ENCODE measurements at places on chromosomes 6 and 20.

DNA sequence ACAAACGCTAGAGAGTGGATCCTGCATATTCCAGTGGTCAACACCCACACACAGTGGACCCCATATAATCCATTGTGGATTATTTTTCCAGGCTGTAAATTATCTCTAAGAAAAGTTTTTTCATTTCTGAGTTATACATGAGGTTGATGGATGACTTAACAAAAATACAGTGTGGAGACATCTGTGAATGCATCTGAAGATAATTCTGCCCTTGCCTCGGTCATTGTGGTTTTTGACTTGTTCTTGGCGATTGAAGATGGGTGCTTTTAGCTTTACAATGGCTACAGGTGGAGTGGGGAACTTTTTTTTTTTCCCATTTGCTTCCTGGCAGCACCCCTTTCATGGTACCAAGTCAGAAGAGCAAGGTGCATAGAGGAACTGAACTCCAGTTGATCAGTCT, 242.7 kb downstream of the MYLK4 start:
- no peak for DNase-seq

DNA sequence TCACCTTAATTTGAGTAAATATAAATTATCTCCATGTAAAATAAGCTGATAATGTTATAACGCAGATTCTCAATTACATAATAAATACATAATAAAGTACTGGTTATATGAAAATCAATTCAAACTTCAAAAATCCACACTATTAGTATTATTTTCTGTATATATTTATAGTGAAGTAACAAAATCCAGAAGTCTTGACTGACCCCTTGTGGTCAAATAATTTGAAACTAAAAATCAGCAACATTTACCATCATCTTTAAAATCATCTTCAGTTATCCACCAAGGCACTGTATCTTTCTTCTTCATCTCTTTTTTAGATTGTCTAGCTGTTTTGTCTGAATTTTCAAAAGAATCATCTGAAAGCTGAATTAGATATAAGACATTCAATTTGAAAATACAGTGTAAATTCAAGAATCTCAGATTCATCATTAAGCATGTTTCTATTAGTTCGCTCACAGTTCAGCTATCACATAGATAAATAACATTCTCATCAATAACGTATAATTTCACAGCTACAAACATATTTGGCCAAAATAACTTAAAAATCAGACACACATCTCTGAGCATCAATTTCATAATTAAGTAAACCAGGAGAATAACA, 6.5 kb downstream of the CEP162 start:
- DNase-seq, result no peak

GRCh38 chr6:122268394-122268793, 131.1 kb upstream of the HSF2 start:
- DNase-seq, result no peak

DNA sequence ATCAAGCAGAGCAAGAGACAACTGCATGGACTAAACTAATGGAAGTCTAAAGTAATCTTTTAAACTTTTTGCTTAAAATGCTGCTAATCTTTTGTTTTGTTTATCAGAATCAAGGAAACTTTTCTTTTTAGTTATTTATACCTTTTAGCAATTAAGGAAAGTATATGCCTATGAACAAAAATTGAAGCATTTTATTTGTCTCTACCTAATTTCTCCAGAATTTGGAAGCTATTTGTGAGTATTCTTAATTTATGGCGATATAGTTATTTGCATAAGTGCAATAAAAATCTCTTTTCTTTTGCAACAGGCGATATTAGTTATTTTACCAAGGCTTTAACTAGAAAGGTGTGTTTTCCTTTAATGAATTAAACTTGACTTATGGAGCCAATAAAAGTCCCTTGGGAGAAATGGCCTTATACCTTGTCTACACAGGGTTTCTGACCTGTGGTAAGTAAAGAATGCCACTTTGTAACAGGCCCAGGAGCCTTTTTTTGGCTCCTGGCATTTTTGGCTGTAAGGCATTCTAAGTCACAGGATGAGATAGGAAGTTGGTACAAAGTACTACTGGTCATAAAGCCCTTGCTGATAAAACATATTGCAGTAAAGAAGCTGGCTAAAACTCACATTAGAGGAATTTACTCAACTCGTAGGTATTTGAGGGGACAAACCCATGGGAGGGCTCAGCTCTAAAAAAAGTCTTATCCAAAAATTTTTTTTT, 37.2 kb downstream of the TMEM14A start:
- DNase-seq, result no peak

DNA sequence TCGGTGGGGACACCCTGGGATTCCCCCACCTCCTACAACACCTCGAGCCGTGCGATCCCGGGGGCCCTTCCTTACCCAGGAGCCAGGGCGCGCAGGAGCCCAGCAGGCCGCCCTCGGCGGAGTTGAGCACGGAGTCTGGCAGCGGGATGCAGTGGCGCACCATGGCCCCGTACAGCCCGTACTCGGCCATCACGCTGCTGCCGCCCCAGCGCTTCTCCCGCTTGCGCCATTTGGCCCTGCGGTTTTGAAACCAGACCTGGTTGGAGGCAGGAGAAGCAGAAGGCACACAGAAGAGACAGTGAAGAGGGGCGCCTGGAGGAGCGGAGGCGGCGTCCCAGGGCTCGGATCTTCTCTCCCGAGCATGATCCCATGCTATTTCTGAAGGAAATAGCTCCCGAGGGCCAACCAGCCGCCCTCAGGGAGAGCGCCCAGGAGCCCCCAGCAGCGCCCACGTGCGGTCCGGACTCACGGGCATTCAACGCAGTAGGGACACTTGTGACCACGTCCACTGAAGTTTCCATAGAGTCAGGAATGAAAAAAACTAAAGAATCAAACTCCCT, 4.3 kb downstream of the VSX1 start:
- DNase-seq, result no peak

DNA sequence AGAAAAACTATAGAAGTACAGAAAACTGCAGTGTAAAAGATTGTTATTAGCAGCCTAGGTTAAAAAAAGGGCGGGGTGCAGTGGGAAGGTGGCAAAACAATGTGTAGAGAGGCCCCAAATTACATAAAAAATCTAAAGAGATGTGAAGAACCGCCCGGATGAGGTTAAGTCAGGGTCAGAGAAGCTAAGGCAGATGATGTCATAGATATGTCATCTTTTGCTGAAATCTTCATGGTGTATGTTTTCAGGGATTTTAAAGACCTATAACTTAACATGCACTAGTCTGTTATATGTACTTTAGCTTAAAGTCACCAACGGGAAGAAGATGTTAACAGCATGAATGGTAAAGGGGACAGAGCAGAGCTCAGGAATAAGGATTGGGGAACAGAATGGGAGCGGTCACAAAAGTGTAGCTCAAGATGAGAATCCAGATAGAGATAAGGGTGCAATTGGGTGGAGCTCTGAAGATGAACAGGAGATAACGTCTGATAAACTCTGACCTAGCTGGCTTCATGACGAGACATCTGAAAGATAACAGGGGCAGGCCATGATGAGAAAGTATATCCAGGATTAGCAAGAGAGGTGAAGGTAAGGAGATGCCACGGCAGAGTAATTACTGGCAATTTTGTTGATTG, 83.4 kb downstream of the TFAP2A start:
- no peak for DNase-seq

DNA sequence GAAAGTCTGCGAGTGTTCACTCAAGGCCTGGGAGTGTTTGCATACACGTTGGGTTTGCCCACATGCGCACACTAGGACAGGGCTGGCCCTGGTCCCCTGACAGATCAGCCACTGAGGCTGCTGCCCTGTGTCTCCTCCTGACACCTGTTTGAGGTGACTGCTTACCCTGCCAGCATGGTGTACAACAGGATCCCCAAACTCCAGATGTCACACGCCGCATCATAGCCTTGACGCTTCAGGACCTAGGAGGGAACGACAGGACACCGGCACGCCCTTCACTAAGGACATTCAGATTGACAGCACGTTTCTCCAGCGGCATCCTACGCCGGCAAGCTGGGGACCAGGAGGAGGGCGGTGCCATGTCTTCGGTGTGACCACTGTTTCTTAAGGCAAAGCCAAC, 37.0 kb upstream of the MPC1 start:
- no peak for DNase-seq

- no peak for DNase-seq
These were observed 10.5 kb upstream of the TXNDC5 start for GRCh38 chr6:7921046-7921445.

DNA sequence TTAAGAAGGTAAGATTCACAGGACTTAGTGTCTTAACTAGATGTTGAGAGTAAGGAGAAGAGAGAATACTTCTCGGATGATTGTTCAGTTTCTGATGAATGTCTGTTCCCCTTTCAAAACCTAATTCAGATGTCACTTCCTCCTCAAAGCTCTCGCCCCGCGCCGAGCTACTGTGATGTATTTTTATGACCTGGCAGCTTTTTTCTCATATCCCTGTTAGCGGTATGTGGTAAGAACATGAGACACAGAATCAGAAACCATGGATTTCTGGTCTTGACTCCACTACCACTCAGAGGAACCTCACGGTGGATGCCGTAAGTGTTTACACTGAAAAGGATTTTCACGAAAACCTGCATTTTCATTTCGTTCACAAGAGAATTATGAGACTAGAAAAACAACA, 48.4 kb downstream of the CEP43 start:
- peak; percentile 15 for DNase-seq

DNA sequence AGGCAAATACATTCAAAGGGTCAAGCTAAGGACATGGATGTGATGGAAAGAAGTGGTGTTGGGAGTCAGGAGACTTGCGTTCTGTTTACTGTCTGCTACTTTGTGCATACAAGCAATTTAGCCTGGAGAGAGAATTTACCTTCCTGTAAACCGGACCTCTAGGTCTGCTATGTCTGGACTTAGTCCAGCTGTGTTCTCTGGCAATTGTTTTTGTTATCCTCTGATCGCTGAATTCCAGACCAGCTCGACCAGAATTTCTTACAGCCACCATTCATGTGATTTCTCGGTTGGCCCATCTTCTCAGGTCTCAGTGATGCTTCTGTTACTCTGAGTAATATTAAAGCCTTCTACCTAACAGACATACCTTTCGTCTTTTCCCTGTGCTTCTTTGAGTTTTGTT, 75.2 kb downstream of the LRRC1 start:
- no peak for DNase-seq

DNA sequence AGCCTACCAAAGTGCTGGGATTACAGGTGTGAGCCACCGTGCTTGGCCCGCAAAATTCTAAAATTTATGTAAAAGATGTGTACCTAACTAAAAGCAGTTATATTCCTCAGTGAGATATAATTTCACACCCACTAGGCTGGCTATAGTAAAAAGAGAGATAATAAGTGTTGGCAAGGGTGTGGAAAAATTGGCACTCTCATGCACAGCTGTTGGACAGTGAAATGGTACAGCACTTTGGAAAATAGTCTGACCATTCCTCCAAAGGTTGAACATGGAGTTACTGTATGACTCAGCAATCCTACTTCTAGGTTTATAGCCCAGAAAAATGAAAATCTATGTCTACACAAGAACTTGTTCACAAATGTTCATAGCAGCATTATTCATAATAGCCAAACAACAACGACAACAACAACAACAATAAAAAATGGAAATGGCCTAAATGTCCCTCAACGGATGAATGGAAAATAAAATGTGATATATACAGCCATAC, 13.9 kb downstream of the C6orf15 start:
- no peak for DNase-seq

DNA sequence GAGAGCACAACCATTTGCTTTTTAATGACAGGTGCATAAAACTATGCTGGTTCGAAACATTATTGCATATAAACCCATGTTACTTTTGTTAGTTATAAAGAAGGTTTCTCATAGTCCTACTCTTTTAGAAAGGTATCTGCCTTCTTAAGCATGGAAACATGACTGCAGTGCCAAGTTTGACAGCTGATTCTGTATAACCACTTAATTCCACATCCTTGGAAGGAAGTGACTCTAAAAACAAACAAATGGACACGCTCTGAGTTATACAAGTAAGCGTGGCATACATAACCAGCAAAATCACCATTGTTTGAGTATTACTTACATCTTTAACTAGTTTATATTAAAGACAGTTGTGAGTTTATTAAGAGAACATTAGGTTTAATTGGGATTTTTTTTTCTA, 125.0 kb upstream of the HDGFL1 start:
- DNase-seq, result no peak

DNA sequence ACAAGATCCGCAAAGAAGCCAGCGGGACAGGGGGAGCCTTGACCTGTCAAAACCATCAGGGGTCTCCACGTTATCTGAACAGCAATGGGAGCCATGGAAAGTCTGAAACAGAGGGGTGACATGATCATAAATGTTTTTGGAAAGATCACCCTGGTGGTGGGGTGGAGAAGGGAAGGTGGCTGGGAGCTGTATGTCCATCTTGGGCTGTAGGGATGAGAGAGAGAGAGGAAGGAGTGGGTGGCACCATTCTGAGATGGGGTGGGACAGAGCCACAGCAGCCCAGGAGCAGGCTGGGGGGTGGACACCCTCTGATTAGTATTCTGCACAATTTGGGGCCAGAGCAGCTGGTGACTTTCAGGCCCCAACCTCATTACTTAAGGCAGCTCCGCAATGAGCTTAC, 30.1 kb downstream of the ANKRD60 start:
- no peak for DNase-seq

DNA sequence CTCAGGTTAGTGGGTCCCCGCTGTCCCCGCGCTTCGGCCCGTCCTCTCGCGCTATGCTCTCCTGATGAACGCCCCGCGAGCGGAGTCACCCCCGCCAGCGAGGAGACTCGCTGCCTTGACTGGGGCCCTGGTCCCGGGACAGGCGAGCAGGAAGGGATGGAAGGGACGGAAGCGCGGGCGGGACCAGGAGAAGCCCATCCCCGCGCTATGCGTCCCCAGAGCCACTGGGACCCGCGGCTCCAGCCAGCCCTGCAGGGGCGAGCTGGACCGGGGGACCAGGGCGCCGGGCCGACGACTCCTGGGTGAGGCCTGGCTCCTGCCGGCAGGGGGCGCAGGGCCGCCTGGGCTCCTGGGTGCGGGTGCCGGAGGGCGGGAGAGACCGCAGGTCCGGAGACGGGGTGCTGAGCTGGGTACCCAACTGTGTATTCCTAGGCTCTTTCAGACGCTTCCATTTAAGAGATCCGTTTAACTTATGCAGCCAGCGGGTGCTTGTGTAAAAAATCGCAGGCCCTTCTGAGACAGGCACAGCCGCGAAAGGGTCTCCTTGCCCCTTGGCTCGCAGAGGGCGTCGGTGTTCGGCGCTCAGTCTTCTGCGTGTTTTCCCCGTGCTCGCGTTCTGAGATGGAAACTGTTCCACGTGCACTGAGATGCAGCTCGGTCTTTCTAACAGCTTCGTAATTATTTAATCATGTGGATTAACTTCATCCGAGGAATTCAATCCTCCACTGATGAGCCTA, 580 bp upstream of the SYCP2 start:
- peak; percentile 55 for DNase-seq

Measured in stimulated activated CD8-positive, alpha-beta memory T cell treated with anti-CD3 and anti-CD28 coated beads, Interleukin-7, amount 100 ng/mL, for 48 hours (primary cell).